Activated gamma-delta T cell (primary cell): ENCODE measurements at places on chromosomes 12 and 14.

- DNase-seq: no peak
Observed at GRCh38 chr12:71641390-71641789, 22.3 kb downstream of the ZFC3H1 start.

DNA sequence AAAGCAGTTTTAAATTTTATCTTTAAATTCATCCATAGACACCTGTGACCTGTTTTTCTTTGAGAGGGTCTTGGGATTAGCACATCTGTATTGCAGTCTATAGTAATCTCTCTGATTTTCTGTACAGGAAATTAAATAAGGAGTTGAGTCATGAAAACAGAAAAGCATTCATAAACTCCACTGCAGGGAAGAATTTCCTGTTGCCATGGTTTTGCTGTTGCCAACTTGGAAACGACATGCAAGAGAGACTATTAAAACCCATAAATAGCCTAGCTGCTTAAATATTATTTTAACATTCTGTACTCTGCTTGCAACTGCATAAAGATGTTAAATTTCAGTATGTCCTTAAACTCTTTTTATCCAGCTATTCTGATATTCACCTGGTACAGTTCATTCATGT lies 281.0 kb upstream of the RGS6 start:
- DNase-seq: no peak

DNA sequence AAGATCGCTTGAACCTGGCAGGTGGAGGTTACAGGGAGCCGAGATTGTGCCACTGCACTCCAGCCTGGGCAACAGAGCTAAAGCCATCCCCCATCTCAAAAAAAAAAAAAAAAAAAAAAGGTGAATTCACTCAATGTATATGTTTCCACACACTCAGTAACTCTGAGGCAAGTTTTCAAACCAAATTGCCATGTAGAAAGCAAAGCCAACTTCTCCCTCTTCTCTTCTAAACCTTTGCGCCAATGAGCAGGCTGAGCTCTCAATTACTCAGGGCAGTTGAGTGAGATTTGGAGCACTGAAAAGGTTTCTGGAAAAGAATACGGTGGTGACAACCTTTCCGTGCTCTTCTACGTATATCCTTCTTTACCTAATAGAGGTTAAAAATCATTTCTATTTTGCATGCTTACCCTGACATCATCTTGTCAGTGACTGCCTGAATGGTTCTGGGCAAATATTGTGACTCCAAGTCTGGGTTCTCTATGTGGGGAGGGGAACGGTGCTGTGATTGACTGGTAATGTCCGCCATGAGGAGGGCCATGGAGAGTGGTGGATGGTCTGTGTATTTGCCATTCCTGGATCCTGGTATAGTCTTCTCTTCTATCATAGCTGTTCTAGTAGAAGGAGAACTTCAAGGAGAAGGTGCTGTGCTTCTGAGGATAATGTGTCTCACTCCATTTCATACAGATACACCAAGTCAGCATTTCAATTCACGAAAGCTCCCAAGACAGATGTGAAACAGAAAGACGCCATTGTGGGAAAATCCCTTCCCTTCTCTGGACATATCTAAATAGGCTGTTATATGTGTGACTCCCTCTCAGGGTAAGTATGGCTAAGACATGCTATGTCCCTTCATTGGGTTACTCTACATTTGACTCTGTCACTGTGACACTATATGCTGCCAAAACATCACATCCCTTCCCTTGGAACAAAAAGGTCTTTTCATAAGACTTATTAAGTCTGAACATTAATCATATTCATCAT lies 46.2 kb upstream of the MED13L start:
- DNase-seq: no peak

DNA sequence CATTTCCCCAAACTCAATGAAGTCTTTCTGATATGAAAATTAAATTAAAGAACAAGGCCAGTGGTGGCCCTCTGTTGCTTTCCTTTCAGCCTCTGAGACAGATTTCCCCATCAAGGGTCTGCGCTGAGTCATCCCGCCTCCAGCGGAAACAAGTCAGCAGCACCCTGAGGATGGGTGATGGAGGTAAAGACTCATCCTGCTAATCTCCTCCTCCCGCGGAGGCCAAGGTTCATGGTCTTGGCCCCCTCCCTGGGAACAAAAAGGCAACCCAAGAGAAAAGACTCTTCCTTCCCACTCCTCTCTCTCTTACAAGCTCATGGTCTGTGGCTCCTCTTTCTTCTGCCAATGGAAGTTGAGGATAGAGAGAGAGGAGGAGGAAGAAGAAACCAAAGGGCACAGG lies 9.0 kb upstream of the NUMB start:
- no peak for DNase-seq

DNA sequence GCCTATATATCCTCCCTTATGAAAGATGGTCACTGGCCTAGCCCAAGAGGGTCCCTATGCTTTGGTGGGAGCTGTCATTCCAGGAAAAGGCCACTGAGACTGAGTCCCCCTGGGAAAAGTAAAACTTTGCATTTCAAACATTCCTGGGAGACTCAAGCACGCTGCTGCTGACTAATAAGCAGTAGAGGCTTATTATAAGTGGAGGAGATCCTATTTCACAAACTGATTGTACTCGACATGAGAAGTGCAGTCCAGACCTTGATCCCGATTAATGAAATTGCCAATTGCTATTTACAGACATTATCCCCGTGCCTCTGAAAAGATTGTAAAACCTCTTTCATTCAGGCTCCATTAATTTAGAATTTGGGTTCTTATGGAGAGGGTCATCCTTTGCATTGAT lies 96.6 kb downstream of the EMP1 start:
- DNase-seq: no peak

DNA sequence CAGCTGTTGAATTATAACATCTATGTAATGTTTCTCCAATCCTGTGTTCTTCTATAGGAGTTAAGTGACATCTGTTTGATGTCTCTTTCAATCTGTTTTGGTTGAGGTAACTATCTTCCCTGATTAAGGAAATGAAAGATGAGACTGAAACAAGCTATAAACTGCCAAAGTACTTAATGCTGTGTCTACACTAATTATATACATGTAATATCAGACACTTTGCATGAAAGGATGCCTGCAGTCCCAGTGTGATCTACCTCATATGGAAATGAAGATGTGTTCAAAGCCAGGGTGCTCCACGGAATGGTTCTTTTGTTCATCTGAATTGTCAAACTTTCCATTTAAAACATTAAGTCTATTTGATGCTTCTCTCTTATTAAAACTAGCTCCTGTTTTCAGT lies 958.3 kb downstream of the GALC start:
- no peak for DNase-seq

- no peak for DNase-seq
Observed at GRCh38 chr14:24389226-24389848, 9.5 kb upstream of the NYNRIN start.
